Glutamatergic neuron (in vitro differentiated cells): ENCODE measurements at places on chromosomes 12 and 14. TPM values are rescaled to one million over a fixed set of nuclear protein-coding genes. Genes with fewer than 3 reads are reported as not detected.
A peak's percentile ranks its signal among the peaks of the same experiment; 100 is the strongest.

DNA sequence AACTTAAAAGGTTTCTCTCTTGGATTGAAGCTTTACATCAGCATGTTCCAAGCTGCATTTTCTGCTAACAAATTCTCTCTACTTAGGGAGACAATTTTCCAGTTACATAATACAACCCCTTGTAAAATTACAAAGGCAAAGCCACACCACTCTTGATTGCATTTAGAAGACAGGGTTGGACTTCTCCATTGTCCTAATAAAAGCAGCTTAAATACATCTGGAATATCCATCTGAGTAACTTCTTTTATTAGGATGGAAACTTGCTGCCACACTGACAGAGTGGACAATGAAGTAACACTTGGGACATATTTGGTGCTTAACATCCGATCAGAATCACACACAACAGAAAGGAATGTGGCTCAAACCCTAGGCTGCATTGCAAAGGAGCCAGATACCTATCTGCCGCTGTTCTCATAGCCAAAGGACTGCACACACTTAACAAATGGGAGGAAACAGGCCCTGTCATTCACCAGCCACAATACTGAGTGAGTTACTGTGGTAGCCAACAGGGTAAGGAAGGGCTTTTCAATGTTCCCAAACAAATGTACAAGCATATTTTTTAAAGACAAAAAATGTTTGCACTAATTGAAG, 157.2 kb downstream of the PAX9 start:
- H3K4me3 ChIP-seq = no peak overlapping the region
- no peak overlapping the region for H3K27ac ChIP-seq
- peaks cover 2% of the 10 kb centered on the region for H3K27me3 ChIP-seq
- no peaks in the 10 kb centered on the region for H3K36me3 ChIP-seq
- DNase-seq = no peak
- H3K4me1 ChIP-seq = peaks cover 4% of the 10 kb centered on the region

The RILPL2 gene
- total RNA-seq = 0.10 TPM

GRCh38 chr14:81991998-81992397, 458.3 kb upstream of the SEL1L start:
- H3K36me3 ChIP-seq = peaks cover 4% of the 10 kb centered on the region
- H3K4me1 ChIP-seq = no peaks in the 10 kb centered on the region
- H3K27me3 ChIP-seq = no peaks in the 10 kb centered on the region
- H3K4me3 ChIP-seq = no peak overlapping the region

GRCh38 chr12:94676922-94677321, 26.6 kb upstream of the TMCC3 start:
- H3K4me3 ChIP-seq = no peak overlapping the region
- H3K4me1 ChIP-seq = no peaks in the 10 kb centered on the region
- peaks cover 3% of the 10 kb centered on the region for H3K36me3 ChIP-seq
- no peak overlapping the region for H3K27ac ChIP-seq

- H3K27ac ChIP-seq = no peak overlapping the region
- H3K27me3 ChIP-seq = no peaks in the 10 kb centered on the region
- DNase-seq = no peak
- H3K4me1 ChIP-seq = no peaks in the 10 kb centered on the region
- H3K4me3 ChIP-seq = no peak overlapping the region
These were observed 9.7 kb upstream of the PLBD1 start for GRCh38 chr12:14577344-14577743.

DNA sequence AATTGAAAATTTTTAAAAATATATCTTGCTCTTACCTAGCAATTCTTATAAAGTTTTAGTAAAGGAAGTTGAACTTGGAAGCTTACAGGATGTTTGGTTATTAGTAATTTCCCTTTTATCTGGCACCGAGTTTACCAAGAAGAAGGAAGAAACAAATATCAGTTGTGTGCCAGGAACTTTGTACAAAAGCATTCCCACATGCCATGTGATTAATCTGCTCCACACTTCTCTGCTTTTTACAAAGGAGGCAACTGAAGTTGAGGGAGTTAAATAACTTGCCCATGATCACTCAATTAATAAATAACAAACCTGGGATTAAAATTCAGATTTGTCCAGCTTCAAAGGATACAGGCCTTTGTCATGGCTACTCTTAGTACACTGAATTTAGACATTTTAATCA, 122.5 kb upstream of the BCAT1 start:
- no peaks in the 10 kb centered on the region for H3K27me3 ChIP-seq
- DNase-seq = no peak
- H3K4me3 ChIP-seq = no peak overlapping the region
- no peaks in the 10 kb centered on the region for H3K36me3 ChIP-seq
- no peaks in the 10 kb centered on the region for H3K4me1 ChIP-seq
- H3K27ac ChIP-seq = no peak overlapping the region

DNA sequence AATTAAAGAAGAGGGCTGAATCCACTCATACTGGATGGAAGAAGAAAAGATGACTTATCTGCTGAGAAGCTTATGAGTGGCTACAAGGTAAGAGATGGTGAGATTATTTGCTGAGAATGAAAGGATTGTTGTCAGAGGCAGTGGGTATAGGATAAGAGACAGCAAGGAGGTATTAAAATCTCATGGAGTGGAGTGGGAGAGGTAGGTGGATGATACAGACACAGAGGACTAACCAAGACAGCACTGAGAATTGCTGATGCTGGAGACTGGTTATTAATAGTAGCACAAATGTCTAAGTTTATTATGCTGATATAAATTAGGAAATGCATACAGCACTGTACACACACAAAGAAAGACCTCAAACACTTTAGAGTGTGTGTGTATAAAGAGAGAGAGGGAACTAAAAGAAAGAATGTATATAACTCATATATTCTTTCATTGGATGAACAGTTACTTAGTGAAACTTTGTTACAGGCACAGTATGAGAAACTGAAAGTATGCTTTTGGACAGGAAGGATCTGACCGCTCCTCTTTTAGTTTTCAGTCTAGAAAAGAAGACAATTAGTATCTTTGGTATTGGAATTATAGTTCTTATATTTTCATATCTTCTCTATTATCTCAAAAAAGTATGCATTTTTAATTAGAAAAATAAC, 543.1 kb downstream of the LRFN5 start:
- no peaks in the 10 kb centered on the region for H3K4me1 ChIP-seq
- DNase-seq = no peak
- H3K27ac ChIP-seq = no peak overlapping the region
- H3K36me3 ChIP-seq = no peaks in the 10 kb centered on the region
- no peak overlapping the region for H3K4me3 ChIP-seq
- H3K27me3 ChIP-seq = no peaks in the 10 kb centered on the region

DNA sequence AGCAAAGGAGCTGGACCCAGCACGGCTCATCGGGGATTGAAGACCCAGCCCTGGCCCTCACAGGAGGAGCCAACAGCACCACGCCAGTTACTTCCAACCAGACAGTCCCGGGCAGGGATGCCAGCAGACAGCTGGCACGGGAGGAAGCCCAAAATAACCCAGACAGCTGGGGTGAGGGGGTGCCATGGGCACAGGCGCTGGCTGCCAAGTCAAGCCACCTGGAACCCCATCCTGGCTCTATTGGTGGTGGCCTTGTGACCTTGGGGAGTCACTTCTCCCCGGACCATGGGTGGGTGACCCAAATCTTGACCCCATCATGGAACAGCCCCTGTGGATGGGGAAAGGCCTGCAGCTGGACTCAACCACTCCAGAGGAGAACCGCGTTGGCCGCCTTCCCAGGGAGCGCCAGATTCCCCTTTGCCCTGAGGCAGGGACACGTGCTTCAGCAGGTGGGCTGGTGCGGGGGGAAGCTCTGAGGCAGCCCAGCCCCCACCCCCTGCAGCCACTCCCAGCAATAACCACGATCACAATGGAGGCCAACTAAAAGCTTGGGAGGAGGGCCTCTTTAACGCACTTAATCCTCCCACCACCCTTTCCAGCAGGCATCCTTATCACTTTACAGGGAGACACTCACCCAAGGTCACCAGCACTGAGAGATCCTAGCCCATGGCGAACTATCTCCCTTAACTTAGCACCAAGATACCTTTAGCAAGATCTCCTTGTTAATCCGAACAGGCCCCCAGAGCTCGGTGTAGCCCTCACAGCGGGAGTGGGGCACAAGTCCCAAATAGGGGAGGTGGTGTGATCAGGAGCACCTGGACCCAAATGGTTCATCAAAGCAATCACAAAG, 4.7 kb upstream of the RHOF start:
- H3K4me1 ChIP-seq = peaks cover 22% of the 10 kb centered on the region
- peaks cover 56% of the 10 kb centered on the region for H3K27me3 ChIP-seq
- H3K4me3 ChIP-seq = peak overlapping the region; percentile 92
- peak; percentile 84 for DNase-seq

GRCh38 chr12:78866518-78866917, 1.9 kb downstream of the SYT1 start:
- H3K36me3 ChIP-seq = no peaks in the 10 kb centered on the region
- peak overlapping the region; percentile 14 for H3K27ac ChIP-seq
- H3K4me1 ChIP-seq = peaks cover 23% of the 10 kb centered on the region
- peak overlapping the region; percentile 88 for H3K4me3 ChIP-seq

The SERPINA10 gene
- not detected for total RNA-seq

The KRT74 gene
- total RNA-seq = not detected

DNA sequence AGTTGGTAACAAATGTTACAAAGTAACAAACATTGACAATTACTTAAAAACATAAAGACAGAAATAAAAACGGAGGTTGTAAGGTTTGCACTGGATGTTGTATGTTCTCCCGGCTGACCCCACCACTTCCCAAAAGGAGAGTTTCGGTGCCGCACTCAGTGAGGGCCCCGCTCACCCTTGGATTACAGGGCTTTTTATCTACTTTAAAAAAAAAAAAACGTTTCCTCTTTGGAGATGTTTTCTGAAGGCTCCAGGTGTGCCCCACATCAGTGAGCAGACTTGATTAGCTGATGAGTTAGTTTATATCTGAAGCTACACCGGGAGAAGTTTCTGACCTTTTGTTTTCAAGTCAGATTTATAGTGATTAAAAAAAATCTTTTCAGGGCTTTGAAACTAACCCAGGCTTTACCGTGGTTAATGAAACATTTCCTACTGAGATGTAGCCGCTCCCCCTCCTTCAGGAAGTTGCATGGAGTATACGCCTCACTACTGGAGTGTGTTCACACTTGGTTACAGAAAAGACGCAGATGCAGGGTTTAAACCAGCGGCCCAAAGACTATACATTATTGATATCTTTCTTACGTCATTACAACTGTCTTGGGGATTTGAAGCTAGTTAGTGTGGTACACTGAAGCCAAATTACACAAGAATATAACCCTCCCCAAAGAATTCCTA, 38.0 kb upstream of the BCL7A start:
- H3K36me3 ChIP-seq = no peaks in the 10 kb centered on the region
- H3K27me3 ChIP-seq = peaks cover 3% of the 10 kb centered on the region
- H3K27ac ChIP-seq = peak overlapping the region; percentile 74

The ENDOU gene
- not detected for total RNA-seq

DNA sequence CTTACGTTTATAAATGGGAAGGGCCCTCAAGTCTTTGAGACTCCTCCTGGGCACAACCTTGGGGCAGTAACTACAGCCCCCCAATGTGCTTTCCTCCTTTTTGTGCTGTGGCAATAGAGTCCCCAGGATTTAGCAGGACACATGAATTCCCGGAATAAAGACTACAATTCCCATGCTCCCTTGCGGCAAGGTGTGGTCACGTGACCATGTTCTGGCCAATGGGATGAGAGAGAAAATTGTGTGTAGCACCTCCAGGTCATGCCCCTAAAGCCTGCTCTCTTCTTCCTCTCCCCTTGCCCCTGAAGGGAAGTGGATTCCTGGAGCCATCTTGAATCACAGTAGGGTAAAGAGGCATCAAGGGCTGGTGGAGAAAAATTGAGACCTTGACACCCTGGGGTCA, 295.1 kb upstream of the SFSWAP start:
- H3K27me3 ChIP-seq = peaks cover 6% of the 10 kb centered on the region
- no peak overlapping the region for H3K27ac ChIP-seq
- peaks cover 11% of the 10 kb centered on the region for H3K36me3 ChIP-seq
- peaks cover 8% of the 10 kb centered on the region for H3K4me1 ChIP-seq

DNA sequence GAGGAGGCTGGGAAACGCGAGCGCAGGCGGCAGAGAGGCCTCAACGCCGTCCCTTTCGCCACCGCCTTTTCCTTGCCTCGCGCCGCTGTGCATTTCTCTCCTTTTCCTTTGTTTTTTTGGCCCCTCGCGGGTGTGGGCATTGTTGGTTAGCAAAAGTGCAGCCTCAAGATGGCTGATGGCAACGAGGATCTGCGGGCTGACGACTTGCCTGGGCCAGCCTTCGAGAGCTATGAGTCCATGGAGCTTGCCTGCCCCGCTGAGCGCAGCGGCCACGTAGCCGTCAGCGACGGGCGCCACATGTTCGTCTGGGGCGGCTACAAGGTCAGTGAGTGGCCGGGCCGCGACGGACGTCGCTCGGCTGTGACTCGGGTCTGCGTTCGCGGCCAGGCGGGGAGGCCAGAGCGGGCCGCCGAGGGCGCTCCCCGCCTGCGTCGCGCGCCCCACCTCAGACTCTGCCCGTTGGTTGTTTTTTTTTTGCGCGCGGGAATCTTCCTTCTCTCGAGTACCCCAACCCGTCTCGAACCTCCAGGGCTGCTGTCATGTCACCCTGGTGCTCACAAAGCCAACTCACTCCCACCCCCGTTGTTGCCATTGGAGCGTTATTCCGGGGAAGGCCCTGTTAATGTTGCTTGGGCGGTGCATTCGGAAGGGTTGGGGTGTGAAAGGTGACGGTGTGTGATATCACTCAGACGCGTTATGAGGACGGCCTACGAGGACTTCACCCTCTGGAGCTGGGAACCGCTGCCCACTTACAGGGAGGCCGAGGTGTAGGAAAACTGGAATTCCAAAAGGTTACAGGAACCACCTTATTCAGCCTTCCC, 558 bp downstream of the KLHDC2 start:
- peak overlapping the region; percentile 99 for H3K27ac ChIP-seq
- H3K27me3 ChIP-seq = peaks cover 13% of the 10 kb centered on the region
- peak overlapping the region; percentile 93 for H3K4me3 ChIP-seq
- H3K36me3 ChIP-seq = no peaks in the 10 kb centered on the region
- peak; percentile 70 for DNase-seq
- peaks cover 1% of the 10 kb centered on the region for H3K4me1 ChIP-seq

The VDR gene
- not detected for total RNA-seq

- peaks cover 2% of the 10 kb centered on the region for H3K4me1 ChIP-seq
- no peak overlapping the region for H3K4me3 ChIP-seq
- no peak for DNase-seq
- no peak overlapping the region for H3K27ac ChIP-seq
- H3K36me3 ChIP-seq = no peaks in the 10 kb centered on the region
These were observed 2.4 kb upstream of the JDP2 start for GRCh38 chr14:75425446-75425845.

The OR4K13 gene
- total RNA-seq = not detected

The MGAT2 gene
- total RNA-seq = 20.6 TPM

- H3K27ac ChIP-seq = no peak overlapping the region
- no peak for DNase-seq
- peaks cover 5% of the 10 kb centered on the region for H3K4me1 ChIP-seq
- no peaks in the 10 kb centered on the region for H3K36me3 ChIP-seq
- peaks cover 13% of the 10 kb centered on the region for H3K27me3 ChIP-seq
- peak overlapping the region; percentile 97 for H3K4me3 ChIP-seq
These were observed 6.4 kb upstream of the SLC38A4 start for GRCh38 chr12:46832130-46832704.

DNA sequence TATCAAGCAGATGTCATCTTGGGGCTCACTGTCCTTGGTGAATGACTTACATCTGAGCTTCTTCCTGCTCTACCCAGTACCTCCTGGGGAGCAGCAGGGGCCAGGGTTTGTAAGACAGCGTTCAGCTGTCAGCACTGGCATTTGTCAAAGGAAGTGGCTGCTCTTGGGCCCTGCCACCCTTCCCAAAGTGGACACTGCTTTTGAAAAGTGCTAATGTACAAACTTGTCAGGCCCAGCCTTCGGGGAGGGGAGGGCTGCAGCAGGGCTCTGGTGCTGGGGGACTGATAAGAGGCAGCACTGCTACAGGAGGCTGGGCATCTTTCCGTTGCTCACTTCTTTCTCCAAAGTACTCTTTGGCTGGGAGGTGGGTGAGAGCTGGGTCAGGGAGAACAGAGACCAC, 59.8 kb upstream of the RBM19 start:
- DNase-seq = no peak
- H3K27me3 ChIP-seq = no peaks in the 10 kb centered on the region
- H3K36me3 ChIP-seq = peaks cover 3% of the 10 kb centered on the region
- H3K4me3 ChIP-seq = no peak overlapping the region
- H3K27ac ChIP-seq = no peak overlapping the region
- no peaks in the 10 kb centered on the region for H3K4me1 ChIP-seq
